ENCODE measurements at places on chromosomes 4 and X. TPM values are rescaled to one million over a fixed set of nuclear protein-coding genes. Genes with fewer than 3 reads are reported as not detected.
A peak's percentile ranks its signal among the peaks of the same experiment; 100 is the strongest.

GRCh38 chr4:41256740-41257256, at the start of gene UCHL1:
Gene UCHL1 (plus strand): TSS chr4:41256928. CDS start chr4:41256977, 49 bp downstream.
- peak; percentile 57 for DNase-seq

GRCh38 chr4:138897811-138898226, 117.8 kb upstream of the NOCT start:
- DNase-seq = no peak

Gene AADAT
- 0.92 TPM for polyA plus RNA-seq

Gene NEXMIF
- polyA plus RNA-seq = 0.01 TPM

DNA sequence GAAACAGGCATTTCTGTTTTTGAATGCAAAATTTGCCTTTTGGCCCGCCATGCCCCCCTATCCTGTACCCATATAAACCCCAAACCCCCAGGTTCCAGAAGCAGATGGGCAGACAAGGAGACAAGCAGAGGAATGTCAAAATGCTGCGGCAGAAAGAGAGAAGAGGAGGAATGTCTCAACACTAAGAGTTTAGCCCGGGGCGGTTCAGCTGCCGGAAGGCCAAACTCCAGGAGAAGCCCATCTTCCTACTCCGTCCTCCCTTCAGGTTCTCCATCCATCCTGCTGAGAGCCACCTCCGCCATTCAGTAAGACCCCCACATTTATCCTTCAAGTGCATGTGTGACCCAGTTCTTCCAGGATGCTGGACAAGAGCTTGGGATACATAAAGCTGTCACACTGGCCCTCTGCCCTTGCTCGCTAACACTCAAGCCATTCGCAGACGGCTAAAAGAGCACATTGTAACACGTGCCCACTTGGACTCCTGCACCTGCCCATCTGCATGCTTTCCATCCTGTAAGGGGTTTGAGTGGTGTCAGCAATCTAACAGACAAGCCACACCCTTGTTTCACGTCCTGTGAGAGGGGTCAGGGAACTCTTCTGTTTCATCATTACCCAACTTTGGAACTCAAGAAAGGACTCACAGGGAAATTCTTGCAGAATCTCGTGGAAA, 31.3 kb downstream of the TLR10 start:
- no peak for DNase-seq

DNA sequence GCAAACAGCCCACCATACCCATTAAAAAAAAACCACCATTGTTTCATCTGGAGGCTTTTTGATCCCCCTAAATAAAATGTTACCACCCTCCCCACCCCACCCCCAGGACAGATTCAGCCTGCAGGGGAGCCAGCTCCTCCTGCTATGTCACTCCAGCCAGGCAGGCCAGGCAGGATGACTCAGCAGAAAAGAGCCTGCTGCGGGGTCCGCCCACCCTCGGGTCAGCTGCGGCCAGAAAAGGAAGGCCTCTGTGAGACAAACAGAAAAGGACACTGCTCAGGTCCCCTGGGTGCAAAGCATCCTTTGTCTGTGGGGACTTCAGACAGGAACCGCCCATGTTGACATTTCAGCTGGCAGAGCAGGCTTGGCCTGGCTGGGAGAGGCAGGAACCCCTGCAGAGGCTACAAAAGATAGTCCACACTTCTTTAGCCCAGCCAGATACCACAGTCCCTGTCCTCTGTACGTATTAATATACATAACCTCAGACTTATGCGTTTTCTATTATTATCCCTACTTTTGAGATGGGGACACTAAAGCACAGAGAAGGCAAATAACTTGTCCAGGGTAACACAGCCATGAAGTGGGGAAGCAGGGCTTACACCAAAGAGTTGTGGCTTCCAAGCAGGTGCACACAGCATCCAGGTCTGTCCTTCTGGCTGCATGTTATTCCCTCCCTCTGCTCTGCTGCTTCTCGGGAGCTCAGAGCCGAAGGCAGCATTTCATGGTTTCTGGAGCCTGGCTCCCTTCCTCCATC, 147.7 kb downstream of the CPEB2 start:
- DNase-seq = peak; percentile 73

GRCh38 chr4:128289523-128290158, 2.0 kb upstream of the PGRMC2 start:
- no peak for DNase-seq

Gene SRPK3
- 37.4 TPM for polyA plus RNA-seq

- DNase-seq = no peak
Observed at GRCh38 chr4:98394134-98394533, 132.9 kb downstream of the RAP1GDS1 start.

GRCh38 chrX:40936827-40937226, 148.4 kb upstream of the USP9X start:
- DNase-seq = no peak

DNA sequence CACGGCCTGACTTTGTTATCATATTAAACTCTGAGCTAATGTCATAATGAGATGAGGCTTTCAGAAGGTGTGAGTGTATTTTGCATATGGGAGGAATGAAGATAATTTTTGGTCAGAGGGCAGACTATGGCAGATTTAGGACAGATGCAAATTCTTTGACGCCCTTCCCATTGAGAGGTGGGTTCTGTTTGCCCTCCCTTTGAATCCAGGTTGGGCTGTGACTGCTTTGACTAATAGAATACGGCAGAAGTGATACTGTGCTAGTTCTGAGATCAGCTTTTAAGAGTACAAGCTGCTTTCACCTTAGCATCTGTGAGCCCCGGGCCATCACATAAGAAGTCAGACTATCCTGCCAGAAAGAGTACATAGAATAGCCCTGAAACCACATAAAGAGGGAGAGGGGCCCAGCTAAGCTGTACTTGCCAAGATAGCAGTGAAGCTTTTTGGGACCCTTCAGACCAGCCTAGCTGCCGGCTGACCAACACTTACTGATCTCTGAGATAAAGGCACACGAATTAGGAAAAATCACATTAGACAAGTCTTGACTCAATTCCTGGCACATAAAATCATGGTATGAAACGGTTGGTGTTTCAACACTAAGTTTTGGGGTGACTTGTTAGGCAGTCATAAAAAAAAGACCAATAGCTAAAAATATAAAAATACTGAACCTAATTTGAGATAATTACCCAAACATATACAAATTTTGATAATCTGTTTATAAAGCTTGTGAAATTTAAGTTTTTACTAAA, 166.7 kb upstream of the SH3RF1 start:
- DNase-seq = no peak

GRCh38 chrX:123988423-123989111, 27.1 kb downstream of the STAG2 start:
- no peak for DNase-seq

DNA sequence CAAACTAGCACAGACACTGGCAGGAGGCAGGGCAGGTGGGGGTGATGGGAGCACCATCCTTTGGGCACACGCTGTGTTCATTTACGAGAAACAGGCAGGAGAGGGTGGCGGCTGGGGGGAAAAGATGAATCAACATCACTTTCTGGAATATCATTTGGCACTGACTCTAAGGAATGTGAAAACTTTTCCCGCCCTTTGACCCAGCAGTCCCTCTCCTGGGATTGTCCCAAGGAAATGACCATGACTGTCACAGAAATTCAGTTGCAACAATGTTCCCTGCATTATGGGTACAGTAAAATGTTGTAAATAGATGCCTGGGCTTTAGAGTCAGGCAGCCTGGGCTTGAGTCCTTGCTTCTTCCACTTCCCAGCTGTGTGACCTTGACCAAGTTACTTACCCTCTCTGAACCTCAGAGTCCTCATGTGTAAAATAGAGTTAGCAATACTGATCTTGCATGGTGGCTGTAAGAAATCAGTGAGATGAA, 58.6 kb downstream of the ABLIM2 start:
- DNase-seq = peak; percentile 82

- no peak for DNase-seq
Observed at GRCh38 chr4:177778623-177779022, 336.4 kb upstream of the AGA start.

- no peak for DNase-seq
Observed at GRCh38 chr4:153728151-153728550, 31.7 kb downstream of the RNF175 start.

Gene KLB
- polyA plus RNA-seq = 0.07 TPM

- DNase-seq = no peak
Observed at GRCh38 chr4:79576429-79576753, 168.4 kb upstream of the GK2 start.

Gene SH3TC1
- 1.9 TPM for polyA plus RNA-seq

Gene NBDY
- 7.7 TPM for polyA plus RNA-seq

Gene ASB12
- 49.4 TPM for polyA plus RNA-seq

GRCh38 chr4:82620126-82620735, 58.4 kb upstream of the TMEM150C start:
- no peak for DNase-seq

- no peak for DNase-seq
Observed at GRCh38 chr4:159722052-159722451, 619.2 kb downstream of the RAPGEF2 start.

Gene YTHDC1
- 26.6 TPM for polyA plus RNA-seq

DNA sequence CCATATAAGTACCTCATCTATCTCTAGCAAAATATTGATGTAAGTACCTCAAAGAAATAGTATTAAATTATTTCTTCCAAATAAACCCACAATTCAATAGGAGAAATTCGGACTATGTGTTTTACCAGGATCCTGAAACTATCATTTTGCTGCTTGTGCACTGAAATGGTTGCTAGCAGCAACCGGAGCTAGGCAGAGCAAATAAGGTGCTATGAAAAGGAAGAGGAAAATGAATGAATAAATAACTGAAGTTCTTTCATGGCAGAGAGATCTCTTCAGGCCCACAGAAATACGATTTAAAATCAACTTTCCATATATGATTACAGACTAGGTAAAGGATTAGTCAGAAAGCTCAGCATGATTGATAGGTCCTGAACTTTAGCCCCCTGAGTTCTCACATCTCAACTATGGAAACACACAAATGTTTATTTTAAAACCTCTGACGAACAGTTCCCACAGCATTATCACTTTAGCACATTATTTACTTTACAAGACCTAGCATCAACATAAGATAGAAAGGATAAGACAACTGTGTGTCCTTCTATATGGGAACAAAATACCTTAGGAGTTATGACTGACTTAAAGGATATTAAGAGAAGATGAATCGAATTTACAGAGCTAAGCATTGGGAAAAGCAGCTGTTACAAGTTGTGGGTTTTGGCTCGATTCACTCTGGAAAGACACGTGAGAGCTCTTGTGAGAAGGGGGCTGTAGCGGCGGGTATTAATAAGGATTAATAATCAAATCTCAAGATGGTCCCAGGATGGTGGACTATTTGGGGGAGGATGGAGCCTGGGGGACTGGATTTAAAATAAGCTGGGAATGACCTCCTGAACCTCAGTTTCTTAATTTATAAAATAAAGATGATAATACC, 104.3 kb downstream of the CORIN start:
- DNase-seq = no peak

GRCh38 chr4:88276952-88277710, 7.2 kb downstream of the PPM1K start:
- no peak for DNase-seq

- DNase-seq = no peak
Observed at GRCh38 chr4:180618396-180618795, 1624.8 kb upstream of the TENM3 start.

Gene TEC
- 0.80 TPM for polyA plus RNA-seq

DNA sequence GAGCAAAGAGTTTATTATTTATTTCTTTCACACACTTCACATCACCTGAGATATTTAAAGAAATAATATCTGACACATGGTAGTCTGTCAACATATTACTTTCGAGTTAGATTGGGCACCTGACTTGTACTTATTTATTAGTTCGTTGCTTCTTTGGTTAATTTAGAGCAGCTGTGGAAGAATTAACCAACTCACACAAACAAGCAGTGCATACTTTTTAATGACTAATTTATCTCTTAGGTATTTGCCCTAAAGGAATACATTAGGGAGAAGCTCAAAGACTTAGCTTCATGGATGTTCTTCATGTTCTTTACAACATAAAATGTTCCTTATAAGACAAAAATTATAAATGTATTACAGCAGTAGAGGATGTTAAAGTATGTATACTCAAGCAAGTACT, 242.9 kb downstream of the ARHGAP24 start:
- DNase-seq = no peak

DNA sequence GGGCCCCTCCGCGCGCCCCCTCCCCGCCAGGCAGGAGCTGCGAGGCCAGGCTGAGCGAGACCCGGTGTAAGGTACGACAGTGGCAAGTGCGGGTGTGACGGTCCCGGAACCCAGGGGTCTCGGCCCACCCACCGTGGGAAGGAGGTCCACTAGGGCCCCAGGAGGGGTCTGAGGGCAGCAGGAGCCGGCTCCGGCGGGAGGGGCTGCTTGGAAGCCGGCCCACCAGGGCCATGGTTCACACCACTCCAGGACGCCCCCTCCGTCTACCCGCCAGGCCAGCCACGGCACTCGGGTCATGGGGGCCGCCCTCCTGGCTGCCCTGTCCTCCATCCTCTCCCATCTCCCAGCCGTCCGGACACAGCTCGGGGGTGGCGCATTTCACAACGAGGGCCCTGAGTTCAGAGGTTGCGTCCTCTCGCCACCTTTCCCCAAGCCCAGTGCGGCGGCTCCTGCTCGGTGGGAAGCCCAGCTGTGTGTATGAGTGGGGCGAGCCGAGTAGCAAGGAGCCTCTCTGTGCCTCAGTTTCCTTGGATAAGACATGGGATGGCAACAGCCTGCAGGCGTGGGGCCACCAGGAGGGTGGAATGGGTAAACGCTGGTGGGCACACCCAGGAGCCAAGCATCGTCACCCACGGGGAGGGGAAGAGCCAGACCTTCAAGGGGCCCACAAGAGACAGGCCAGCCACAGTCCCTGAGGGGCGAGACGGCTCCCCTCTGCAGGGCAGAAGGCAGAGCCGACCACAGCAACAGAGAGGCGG, 81.3 kb downstream of the FAM53A start:
- no peak for DNase-seq

Gene GPR34
- 0.58 TPM for polyA plus RNA-seq

DNA sequence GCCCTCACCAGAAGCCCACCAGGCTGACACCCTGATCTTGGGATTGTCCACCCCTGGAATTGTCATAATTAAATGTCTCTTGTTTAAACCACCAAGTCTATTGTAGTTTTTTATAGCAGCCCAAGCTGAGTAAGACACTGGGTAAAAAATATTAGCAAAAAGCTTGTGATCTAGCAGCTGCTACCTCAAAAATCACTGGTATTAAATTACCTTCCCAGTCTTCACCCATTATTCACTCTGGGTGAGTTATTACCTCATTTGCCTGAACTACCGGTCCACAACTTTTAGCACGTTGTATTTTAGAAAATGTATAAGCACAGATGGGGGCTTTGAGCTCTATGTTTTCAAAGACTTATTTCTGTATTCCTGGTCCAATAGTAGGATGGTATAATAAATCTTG, 12.0 kb upstream of the TRIM61 start:
- no peak for DNase-seq

Gene HPSE
- polyA plus RNA-seq = 0.13 TPM
